Activated T-cell treated with anti-CD3 and anti-CD28 coated beads, Interleukin-2, amount 50 U/mL, for 24 hours (primary cell): ENCODE measurements at places on chromosomes 16 and 17.

GRCh38 chr16:48905632-48906505 lies 295.9 kb upstream of the N4BP1 start:
- no peak for DNase-seq

DNA sequence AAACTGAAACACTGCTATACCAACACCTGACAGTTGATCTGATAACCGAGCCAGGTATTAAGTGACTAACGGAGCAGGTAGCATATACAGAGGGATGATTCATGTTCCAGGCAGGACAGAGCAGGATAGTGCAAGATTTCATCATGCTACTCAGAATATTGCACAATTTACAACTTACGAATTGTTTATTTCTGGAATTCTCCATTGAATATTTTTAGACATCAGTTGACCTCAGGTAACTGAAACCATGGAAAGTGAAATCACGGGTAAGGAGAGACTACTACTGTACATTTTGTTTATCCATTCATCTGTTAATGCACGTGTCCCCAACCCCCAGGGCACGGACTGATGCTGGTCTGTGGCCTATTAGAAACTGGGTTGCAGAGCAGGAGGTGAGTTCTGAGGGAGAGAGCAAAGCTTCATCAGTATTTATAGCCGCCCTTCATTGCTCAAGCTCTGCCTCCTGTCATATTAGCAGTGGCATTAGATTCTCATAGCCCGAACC lies 14.5 kb upstream of the PPM1E start:
- no peak for DNase-seq

DNA sequence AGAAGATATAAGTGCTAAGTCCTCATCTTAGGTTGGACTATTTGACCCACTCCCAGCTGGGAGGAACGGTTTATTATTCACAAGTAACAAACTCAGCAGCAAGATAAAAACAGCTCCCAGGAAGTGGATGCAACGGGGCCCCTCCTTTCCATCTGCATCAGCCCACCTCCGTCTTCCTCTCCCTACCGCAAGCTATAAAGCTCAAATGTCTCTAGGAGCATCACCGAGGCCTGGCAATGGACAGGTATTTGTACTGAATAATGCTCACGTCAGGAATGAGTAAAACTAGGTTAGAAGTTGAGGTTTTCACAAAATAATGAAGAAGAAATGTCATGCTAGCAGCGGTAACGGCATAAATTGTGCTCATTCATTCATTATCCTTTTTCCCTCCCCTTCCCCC lies 408.7 kb upstream of the PSMD7 start:
- no peak for DNase-seq

- no peak for DNase-seq
These were observed 84.9 kb downstream of the TMEM114 start for GRCh38 chr16:8505327-8505991.

- DNase-seq, result no peak
These were observed 14.3 kb downstream of the PIEZO1 start for GRCh38 chr16:88770461-88771293.

- no peak for DNase-seq
These were observed 26.9 kb downstream of the NSMCE1 start for GRCh38 chr16:27241658-27242057.

- no peak for DNase-seq
These were observed 34.5 kb upstream of the TNRC6A start for GRCh38 chr16:24694931-24695330.

DNA sequence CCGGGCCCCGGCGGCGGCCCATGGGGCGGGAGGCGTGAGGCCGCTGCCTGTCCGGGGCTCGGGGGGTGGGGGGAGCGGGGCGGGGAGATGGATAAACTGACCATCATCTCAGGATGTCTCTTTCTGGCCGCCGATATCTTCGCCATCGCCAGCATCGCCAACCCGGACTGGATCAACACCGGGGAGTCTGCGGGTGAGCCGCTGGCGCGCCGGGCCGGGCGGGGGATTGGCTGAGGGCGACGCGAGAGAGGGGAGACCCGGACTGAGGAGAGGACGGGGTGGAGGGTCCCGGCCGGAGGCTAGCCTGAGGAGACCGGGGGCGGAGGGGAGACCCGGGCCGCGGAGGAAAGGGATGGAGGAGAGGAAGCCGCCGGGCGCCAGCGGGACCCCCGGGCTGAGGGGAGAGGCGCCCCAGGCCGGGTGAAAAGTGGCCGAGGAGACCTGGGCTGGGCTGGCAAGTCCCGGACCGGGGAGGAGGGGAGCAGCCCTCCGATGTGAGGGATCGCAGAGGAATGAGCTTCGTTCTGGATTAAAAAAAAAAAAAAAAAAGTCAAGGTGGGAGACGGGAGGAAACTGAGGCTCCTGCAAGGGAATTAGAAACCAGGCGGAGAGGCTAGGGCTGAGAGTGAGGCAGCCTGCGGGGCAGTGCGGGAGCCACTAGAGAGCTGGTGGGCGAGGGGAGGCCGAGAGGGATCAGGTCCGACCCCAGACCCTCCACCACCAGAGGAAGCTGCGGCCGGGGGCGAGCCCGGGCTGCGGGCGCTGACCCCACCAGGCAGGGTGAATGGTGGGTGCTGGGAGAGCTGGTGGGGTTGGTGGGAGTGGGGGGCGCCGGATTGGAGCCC lies 526 bp downstream of the MOSMO start:
- DNase-seq, result peak; percentile 63

DNA sequence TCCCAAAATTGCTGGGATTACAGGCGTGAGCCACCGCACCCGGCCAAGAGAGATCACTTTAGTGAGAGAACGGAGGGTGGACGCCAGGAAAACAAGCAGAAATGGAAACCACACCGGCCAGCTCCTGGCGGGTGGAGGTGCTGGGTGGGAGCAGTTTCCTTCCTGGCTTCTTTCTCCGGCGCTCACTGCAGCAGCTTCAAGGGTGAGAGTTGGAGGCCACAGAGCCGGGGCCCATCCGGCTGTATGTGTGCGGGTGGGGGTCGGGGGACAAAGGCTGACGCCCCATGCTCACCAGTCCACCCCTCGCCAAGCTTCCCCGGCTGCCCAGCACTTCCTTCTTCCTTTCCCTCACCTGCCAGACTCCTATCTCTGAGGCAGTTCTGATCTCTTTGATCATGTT lies 13.5 kb upstream of the BHLHA9 start:
- no peak for DNase-seq

DNA sequence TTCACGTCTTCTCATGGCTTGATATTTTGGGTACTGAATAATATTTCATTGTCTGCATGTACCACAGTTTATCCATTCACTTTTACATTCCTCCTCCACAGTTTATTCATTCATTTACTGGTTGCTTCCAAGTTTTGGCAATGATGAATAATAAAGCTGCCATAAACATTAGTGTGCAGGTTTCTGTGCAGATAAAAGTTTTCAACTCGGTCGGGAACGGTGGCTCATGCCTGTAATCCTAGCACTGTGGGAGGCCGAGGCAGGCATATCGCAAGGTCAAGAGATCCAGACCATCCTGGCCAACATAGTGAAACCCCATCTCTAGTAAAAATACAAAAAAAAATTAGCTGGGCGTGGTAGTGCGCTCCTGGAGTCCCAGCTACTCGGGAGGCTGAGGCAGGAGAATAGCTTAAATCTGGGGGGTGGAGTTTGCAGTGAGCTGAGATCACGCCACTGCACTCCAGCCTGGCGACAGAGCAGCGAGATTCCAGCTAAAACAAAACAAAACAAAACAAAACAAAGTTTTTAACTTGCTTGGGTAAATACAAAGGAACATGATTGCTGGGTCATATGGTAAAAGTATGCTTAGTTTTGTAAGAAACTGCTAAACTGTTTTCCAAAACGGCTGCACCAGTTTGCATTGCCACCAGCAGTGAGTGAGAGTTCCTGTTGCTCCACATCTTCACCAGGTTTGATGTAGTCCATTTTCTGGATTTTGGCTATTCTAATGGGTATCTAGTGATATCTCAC lies 89.5 kb downstream of the WWP2 start:
- no peak for DNase-seq

GRCh38 chr17:59289981-59290301 lies 41.5 kb upstream of the YPEL2 start:
- DNase-seq, result no peak

DNA sequence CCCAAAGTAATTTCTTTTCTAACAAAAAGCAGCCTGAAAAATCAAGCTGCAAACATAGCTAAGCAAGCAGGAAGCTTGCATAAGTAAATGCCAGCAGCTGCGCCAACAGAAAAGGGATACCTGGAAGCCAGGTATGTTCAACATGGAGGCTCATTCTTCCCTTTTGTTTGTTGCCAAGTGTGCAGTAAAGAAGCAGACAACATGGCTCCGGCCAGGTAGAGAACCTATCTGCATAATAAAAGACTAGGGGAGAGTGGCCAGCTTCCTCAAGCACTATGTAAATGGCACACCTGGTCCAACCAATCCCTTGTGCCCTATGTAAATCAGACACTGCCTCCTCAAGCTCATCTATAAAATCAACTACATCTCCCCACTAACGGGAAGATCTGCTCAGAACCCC lies 1407.0 kb downstream of the CDH11 start:
- no peak for DNase-seq

- DNase-seq, result no peak
These were observed 11.0 kb upstream of the OSGIN1 start for GRCh38 chr16:83942074-83942473.

DNA sequence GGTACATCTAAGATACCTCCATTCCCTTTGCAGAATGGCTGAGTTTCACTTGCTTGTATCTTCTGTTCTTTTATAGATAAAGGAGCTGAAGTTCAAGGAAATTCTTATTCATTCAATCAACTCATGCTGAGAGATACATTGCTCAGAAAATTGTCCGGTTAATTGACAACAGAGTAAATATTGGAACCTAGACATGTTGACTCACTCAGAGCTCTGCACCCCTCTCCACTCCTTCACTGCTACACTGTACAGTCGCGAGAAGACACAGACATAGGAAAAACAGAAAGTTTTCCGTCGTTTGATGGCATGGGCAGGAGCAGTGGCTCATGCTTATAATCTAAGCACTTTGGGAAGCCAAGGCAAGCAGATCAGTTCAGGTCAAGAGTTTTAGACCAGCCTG lies 690.5 kb upstream of the SOX9 start:
- no peak for DNase-seq

DNA sequence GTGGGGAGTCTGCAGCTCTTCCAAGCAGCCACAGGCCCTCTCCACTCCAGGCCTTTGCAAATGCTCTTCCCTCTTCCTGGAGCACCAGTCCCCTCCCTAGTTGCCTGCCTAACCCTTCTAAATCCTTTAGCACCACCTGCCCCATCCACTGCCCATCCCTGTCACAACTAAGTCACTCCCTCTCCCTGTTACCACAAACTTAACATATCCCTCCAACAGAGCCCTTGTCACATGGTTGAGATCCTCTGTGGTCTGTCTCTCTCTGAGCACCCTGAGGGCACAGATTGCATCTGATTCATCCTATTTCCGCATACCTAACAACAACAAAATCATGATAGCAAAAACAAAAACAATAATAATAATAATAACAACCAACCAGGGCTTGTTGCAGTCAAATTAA lies 11.0 kb upstream of the BEAN1 start:
- no peak for DNase-seq

DNA sequence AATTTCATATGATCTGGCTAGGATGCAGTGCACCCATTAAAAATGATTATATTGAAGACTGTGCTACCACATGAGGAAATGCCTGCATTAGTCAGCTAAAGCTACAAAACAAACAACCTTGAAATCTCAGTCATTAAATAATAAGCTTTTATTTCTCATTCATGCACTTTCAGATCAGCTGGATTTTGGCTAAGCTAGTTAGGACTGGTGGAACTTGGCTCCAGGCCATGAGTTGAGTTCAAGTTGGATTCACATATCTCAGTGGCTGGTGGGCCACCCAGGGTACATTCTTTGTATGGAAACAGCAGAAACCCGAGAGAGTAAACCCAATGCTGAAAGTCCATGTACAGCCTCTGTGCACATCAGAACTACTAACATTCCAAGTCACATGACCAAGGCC lies 6.4 kb upstream of the SLFN12L start:
- no peak for DNase-seq

DNA sequence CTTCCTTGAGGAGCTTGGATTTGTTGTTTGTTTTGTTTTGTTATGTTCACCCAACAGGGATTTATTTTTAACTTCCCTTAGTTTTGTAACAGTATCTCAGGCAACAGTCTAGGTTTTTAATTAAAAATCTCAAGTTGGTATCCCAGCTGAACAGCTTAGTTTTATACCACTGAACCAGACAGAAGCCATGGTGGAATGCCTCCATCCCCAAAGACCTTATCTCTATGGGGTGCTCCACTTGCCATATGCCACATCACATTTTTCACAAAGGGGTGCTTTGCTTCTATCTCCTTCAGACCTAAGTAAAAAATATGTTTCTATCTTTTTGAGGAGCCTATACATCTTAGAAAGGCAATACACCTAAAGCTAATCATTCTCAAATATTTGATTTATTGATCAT lies 715.8 kb upstream of the KIF2B start:
- DNase-seq, result no peak

- peak; percentile 67 for DNase-seq
These were observed 532 bp downstream of the DHX40 start for GRCh38 chr17:59565959-59566324.

DNA sequence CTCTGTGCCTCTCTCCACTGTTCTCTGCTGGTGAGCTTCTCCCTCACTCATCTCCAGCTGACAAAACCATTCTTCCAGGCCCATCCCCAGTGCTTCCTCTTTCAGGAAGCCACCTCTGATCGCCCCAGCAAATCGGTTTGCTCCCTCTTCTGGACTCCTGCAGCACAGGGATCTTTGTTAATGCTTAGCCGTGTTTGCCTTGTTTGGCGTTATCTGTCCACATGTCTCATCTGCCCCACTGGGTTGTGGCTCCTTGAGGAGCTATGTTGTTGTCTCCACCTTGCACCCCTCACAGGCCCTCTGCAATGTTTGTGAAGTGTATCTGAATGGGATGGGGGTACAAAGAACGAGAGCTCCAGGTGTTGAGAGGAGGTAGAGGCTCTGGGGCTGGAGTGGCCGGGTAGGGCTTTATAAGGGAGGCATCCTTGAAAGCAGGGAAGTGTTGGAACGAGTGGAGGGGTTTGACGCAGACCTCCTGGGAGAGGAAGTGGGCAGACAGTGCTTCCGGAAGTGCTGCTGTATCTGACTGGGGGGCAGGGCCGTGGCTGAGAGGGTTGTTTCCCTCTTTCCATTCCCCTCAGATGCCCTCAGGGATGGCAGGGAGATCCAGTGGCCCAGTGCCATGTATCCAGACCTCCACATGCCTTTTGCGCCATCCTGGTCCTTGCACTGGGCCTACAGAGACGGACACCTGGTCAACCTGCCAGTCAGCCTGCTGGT lies 27.8 kb downstream of the CASKIN2 start:
- DNase-seq, result peak; percentile 66

DNA sequence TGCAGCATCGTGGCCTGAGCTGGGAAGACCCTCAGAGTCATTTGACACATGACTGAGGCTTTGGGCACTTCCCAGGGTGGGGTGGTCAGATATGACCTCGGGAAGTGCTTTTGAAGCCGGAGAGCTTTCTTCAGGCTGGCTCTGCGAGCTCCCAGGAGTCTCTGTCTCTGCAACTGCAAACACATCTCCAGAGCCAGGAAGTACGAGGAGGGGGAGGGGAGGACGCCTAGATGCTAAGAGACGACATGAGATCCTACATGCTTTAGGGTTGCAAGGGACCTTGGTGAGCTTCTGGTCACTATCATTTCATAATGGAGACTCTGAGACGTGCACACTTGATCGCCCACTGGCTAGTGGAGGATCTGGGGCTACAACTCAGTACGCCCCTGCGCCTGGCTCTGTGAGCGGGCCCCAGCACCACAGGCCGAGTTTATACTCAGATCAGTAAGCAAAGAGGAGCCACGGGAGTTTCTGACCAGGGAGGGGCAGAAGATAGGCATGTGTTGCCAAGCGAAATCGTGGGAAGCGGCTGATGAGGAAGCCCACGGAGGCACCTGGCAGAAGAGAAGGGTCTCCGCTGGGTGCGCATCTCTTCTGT lies 527 bp upstream of the MGAT5B start:
- no peak for DNase-seq

- DNase-seq, result no peak
These were observed 41.6 kb upstream of the IRX6 start for GRCh38 chr16:55282441-55282840.
